ENCODE measurements at places on chromosomes 11 and 22.

GRCh38 chr22:41092023-41092817 lies at the start of gene EP300:
Gene EP300, plus strand, starts transcription at chr22:41092592. Its CDS starts 413 bp downstream, at chr22:41093005.
- DNase-seq, result peak; percentile 83

GRCh38 chr22:22746963-22747933 lies 102.8 kb downstream of the GGTLC2 start:
- no peak for DNase-seq

DNA sequence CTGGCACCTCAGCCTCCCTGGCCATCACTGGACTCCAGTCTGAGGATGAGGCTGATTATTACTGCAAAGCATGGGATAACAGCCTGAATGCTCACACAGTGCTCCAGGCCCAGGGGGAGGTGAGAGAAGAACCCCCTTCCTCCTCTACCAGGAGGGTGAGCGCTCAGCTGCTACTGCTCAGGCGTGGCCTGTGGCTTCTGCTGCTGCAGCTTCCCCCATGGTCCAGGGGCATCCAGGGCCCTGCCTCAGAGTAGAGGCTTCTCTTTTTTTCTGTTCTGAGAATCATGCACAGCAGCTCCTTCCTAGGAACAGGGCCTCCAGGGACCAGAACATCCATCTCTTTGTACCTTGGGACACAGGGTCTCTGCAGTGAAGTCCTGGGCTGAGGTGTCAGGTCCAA lies 83.1 kb downstream of the VPREB1 start:
- DNase-seq, result no peak

DNA sequence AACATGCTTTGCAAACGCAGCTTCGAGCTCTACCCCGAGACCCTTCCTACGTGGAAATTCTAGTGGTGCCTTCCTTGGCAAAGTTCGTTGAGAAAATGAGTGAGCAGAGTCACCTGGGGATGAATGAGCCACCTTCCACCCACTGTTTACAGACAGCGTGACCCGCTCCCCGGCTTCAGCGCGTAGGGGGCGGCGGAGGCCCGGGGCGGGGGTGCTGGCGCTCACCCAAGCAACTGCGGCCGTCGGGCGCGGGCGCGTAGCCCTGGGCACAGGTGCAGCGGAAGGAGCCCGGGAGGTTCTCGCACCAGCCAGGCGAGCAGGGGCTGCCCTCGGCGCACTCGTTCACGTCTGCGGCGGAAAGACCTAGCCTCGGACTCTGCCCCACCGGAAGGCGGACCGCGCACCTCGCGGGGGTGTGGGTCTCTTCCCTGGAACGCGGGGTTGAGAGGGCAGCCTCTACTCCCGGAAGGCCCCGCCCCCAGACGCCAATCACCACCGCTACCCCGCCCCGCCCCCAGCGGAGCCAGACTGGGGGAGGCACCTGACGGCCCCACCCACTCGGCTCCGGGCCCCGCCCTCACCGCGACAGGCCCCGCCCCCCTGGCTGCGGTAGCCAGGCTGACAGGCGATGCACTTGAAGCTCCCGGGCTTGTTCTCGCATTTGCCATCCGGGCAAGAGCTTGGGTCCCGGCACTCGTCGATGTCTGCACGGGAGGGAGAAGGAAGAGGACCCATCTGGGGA lies 11.8 kb downstream of the LTBP3 start:
- DNase-seq, result peak; percentile 100

DNA sequence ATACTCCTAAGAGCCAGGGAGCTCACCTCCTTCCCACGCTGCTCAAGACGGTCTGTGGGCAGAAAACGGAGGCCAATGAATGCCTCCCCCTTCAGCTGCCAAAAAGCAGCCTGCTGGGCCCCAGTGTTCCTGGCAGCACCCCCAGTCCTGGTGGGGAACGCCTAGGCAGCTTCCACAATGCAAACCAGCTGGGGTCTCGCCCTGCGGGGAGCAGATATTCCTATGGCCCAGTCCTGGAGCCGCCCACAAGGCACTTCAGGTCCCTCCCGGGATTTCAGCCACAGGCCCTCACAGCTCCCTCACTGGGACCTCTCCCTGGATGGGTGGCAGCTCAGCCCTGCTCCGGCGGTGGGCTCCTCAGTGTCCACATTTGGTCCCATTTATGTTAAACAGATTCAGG lies 29.2 kb downstream of the A4GALT start:
- no peak for DNase-seq

GRCh38 chr11:134988495-134988894 lies 576.5 kb upstream of the B3GAT1 start:
- no peak for DNase-seq

DNA sequence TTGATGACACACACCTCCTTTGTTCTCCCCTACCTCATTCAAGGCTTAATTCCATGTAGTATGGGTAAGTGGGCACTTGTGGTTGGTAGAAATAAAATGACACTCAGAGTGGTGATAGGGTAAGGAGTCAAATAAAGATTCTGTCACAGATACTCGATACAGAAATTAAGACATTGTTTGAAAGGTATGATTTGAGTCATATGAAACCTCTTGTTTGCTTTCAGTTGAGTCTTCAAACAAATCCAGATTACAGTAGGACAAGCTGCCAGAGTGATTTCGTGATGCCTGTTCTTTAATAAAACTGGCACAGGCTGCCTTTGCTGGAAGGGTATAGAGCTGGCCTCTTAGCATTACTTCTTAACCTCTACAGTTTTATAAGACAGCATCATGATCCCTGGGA lies 182.4 kb downstream of the SPON1 start:
- DNase-seq, result no peak
